Left lung (tissue), 14 donors: ENCODE measurements at places on chromosomes 11 and 22. TPM values are rescaled to one million over a fixed set of nuclear protein-coding genes. Genes with fewer than 3 reads are reported as not detected.

- no peak for DNase-seq
Measured at GRCh38 chr11:20459865-20460264, 72.3 kb downstream of the PRMT3 start.

DNA sequence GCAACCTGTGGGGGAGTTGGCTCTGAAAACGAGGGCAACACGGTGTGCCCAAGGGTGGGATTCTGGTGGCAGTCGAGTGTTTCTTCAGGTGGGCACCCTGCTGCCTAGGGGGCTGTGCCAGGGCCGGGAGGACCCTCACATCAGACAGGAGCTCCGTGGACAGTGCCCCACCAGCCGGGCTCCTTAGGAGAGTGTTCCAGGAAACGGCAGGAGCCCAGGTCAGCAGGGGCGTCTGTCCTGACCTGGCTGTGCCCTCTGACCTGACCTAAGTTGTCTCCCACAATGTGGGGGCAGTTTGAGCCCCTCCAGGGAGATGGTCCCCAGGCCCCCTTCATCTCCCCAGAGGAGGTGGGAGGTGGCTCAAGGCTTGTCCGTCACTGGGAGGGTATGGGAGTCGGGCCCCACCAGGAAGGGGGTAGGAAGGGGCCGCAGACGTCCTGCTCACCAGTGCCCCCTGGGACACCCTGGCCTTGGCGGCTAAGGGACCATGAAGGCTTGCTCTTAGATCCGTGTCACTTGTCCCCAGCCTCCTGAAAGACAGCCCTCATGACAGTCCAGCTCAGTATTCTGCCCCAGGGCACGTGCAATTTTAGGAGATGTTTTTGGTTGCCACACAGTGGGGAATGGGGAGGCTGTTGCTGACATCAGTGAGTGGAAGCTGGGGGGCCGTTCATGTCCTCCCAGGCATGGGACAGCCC is 32.2 kb upstream of the GAL start:
- DNase-seq: no peak

- DNase-seq: no peak
Measured at GRCh38 chr11:64621283-64622019, 30.4 kb downstream of the SLC22A12 start.

- no peak for DNase-seq
Measured at GRCh38 chr22:25714739-25715138, 27.2 kb upstream of the MYO18B start.

DNA sequence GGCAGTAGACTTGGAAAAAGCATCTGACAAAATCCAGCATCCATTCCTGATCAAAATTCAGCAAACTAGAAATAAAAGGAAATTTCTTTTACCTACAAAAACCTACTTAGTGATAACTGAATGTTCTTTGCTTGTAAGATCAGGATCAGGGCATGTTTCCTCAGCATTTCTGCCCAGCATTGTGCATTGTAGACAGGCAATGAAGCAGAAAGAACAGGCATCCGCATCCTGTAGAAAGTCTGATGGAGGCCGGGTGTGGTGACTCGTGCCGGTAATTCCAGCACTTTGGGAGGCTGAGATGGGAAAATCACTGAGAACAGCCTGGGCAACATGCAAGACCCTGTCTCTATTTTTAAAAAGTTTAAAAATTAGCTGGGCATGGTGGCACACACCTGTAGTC is 32.5 kb upstream of the PANX2 start:
- DNase-seq: no peak

RAB38 gene
- 22.3 TPM for polyA plus RNA-seq

HBG2 gene
- polyA plus RNA-seq: 7,853 TPM

SLC22A12 gene
- not detected for polyA plus RNA-seq

ANO9 gene
- 9.5 TPM for polyA plus RNA-seq

HTR3B gene
- polyA plus RNA-seq: 0.20 TPM

KRTAP5-10 gene
- polyA plus RNA-seq: not detected
